GM23338 (cell line): ENCODE measurements at places on chromosomes 3 and 15.

GRCh38 chr3:141326123-141326522 lies 42.2 kb upstream of the ZBTB38 start:
- H3K27me3 ChIP-seq = no peaks in the 10 kb centered on the region
- no peak overlapping the region for H3K4me3 ChIP-seq
- H3K36me3 ChIP-seq = no peaks in the 10 kb centered on the region
- peaks cover 18% of the 10 kb centered on the region; the same call in 1 of the 2 replicates for H3K4me1 ChIP-seq

DNA sequence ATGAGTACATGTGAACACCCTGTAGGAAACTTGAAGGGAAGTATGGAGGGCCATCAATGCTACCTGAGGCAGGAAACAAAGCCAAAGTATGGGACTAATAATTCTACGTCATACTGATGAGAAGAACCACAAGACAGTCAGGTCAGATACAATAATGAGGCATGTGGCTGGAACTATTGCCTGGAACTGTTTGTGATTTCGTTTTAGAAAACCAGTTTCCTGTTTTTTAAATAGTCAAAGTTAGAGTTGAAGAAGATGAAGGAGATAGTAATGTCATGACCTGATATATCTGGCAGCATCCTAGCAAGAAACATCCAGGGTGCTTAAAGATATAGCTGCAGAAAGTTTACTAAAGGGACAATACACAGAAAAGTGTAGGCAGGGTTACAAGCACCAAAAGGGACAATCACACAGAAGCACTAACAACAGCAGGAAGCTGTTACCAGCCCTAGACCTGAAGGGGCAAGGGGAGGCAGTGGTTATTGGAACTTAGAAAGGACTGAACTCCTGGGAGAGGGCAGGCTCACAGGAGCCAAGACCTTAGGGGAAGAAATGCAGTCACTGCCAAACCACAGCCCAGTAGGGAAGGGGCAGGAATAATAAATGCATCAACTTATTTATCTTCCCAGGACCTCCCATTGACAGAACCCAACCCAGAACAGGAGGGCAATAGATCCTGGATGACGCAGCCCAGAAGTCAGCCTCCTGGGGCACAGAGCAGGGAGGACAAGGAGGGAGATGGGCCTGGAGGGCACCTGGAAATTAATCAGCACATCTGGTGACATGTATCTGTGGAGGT lies 302.1 kb upstream of the STT3B start:
- peaks cover under 1% of the 10 kb centered on the region; the same call in 1 of the 2 replicates for H3K4me1 ChIP-seq
- H3K27me3 ChIP-seq = no peaks in the 10 kb centered on the region
- DNase-seq = no peak
- no peaks in the 10 kb centered on the region for H3K36me3 ChIP-seq
- no peak overlapping the region for H3K4me3 ChIP-seq

DNA sequence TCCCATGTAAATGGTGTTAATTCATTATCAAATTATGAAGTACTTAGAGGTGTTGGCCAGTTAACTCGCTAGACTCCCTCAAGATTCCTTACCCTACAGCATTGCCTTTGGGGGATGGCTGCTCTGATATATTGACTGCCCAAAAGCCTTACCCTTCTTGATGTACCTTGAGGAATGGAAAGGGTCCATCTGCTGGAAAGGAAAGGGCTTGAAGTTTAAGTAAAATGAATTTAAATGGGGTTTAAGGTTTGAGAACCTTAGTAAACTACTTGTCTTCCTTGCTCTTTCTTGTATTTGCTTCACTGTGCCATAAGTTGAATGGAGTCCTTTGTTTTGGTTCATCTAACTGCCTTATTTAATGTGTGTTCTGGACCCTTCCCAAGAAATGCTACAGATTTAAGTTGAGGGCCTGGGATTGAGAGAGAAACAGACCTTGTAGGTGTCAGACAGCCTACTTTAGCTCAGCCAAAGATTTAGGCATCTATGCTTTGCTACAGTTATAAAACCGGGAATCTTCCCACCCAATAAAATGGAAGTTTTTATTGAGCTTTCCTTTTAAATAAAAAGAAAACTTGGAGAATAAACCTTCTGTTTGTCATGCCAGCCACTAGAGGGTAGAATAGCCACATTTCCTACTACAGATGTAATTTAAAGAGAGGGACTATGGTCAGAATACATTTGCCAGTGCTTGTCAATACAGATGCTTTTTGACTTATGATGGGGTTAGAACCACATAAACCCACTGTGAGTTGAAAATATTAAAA lies 25.3 kb downstream of the CMSS1 start:
- H3K4me1 ChIP-seq = peaks cover 9% of the 10 kb centered on the region
- peak; percentile 75 for DNase-seq
- no peaks in the 10 kb centered on the region for H3K36me3 ChIP-seq
- no peak overlapping the region for H3K4me3 ChIP-seq

DNA sequence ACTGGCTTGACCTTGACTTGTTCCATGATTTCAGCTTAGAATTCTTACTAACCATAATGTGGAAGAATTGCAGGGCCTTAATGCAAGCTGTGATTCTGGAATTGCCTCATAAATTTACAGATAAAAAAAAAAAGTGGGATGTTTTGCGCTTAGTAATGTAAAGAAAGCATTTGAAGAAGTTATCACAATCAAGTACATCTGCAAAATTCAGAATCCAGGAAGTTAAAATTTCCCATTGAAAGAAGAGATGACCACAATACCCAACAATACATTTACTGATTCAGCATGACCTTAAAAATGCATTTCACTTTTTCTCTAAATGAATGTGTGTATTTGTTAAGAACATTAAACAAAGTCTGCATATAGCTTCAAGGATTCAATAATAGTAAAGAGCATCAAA lies 65.1 kb upstream of the CCNL1 start:
- no peak overlapping the region for H3K4me3 ChIP-seq
- no peak for DNase-seq
- H3K36me3 ChIP-seq = no peaks in the 10 kb centered on the region
- no peaks in the 10 kb centered on the region for H3K4me1 ChIP-seq
- H3K27me3 ChIP-seq = no peaks in the 10 kb centered on the region

DNA sequence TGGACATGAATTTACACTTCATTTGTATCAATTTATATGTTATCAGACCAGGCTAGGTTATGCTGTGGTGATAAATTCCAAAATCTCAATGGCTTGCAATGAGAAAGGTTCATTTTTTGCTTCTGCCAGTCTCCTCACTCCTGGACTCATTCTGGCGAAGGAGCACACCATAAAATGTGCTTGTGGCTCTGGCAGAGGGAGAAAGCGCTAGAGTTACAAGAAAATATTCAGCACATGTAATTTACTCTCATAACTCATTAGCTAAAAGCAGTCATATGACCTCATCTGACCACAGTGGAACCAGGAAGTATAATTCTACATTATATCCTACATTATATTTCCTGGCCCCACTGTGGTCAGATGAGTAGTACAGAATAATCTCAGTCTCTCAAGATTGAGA lies 193.8 kb downstream of the BCHE start:
- H3K4me3 ChIP-seq = no peak overlapping the region
- H3K36me3 ChIP-seq = no peaks in the 10 kb centered on the region
- H3K27me3 ChIP-seq = no peaks in the 10 kb centered on the region
- H3K27ac ChIP-seq = no peak overlapping the region
- no peak for DNase-seq

DNA sequence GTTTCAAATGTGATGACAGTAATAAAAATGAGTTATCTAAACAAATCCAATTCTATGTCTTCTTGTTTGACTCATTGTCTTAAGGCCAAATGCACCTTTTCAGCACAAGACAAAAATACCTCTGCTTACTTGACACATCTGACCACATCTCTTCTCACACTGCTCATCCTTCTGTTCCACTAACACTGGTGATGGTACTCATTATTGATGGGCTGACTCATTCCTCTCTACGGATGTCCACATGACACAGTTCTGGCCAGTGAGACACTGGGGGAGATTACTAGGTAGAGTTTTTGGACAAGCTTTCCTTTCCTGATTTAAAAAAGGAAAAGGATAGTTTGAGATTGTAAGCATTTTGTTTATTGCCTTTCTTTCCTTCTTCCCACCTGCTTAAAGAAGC lies 410.6 kb upstream of the THRB start:
- H3K4me3 ChIP-seq = no peak overlapping the region
- no peak for DNase-seq
- H3K4me1 ChIP-seq = no peaks in the 10 kb centered on the region

DNA sequence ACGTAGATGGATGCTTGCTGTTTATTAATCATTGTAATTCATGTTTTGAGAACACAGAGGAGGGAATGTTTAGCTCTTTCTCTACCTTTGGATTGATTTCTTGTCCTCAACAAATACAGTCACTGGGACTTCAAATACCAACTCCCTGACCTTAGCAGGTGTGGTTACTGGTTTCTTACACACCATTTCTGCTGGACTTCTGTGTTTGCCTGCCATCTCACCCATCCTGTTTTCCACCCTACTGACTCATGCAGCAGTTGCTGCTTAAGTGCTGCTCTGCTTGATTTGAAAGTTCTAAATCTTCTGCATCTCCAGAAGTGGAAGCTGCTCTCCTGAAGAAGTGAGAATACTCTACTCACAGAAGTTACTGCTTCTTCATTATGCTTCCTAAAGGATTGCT lies 170.3 kb downstream of the ZPLD1 start:
- no peak overlapping the region for H3K27ac ChIP-seq
- no peaks in the 10 kb centered on the region for H3K27me3 ChIP-seq
- H3K4me1 ChIP-seq = no peaks in the 10 kb centered on the region
- no peak overlapping the region for H3K4me3 ChIP-seq

DNA sequence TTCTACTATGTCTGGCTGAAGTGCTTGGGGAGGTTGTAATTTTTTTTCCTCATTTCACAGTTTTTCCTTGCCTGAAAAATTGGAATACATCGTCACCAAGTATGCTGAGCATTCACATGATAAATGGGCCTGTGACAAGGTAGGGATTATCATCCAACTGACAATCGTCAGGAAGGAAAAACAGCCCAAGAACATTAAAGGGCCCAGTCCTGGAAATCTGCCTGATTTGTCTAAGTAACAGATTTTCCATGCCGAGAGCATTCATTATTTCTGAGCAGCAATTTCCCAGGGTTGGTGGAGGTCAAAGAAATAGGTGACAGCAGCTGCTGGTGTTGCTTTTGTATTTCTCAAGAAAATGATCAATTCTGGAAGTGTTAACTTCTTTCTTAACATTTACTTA lies 226.0 kb upstream of the CHRM5 start:
- no peak overlapping the region for H3K27ac ChIP-seq
- no peaks in the 10 kb centered on the region for H3K27me3 ChIP-seq
- DNase-seq = no peak

- no peaks in the 10 kb centered on the region for H3K27me3 ChIP-seq
- no peaks in the 10 kb centered on the region for H3K36me3 ChIP-seq
- no peak for DNase-seq
- peaks cover 23% of the 10 kb centered on the region for H3K4me1 ChIP-seq
Observed at GRCh38 chr3:71958533-71958932, 173.6 kb upstream of the PROK2 start.

GRCh38 chr3:3127432-3128010 lies 781 bp downstream of the TRNT1 start:
- H3K27ac ChIP-seq = peak overlapping the region; percentile 76
- H3K36me3 ChIP-seq = peaks cover 26% of the 10 kb centered on the region
- peak; percentile 14 for DNase-seq
- H3K4me3 ChIP-seq = peak overlapping the region; percentile 97
- H3K4me1 ChIP-seq = peaks cover 6% of the 10 kb centered on the region; the same call in 1 of the 2 replicates

DNA sequence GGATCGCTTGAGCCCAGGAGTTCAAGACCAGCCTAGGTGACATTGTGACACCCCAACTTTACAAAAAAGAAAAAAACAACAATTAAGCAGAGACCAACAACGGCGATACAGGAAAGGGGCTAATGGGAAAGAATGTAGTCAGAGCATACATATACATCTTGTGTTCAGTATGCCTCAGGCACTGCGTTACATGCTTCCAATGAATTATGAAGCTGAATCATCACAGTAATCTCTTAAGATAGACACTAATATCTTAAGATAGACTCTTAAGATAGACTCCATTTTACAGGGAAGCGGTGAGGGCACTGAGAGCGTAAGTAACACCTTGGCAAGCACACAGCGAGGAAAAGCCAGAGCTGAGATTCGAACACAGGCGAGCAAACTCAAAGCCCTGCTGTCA lies 6.1 kb upstream of the LDHAL6B start:
- H3K36me3 ChIP-seq = peaks cover 18% of the 10 kb centered on the region
- H3K27ac ChIP-seq = no peak overlapping the region
- no peak for DNase-seq
- no peaks in the 10 kb centered on the region for H3K4me1 ChIP-seq
- no peak overlapping the region for H3K4me3 ChIP-seq

DNA sequence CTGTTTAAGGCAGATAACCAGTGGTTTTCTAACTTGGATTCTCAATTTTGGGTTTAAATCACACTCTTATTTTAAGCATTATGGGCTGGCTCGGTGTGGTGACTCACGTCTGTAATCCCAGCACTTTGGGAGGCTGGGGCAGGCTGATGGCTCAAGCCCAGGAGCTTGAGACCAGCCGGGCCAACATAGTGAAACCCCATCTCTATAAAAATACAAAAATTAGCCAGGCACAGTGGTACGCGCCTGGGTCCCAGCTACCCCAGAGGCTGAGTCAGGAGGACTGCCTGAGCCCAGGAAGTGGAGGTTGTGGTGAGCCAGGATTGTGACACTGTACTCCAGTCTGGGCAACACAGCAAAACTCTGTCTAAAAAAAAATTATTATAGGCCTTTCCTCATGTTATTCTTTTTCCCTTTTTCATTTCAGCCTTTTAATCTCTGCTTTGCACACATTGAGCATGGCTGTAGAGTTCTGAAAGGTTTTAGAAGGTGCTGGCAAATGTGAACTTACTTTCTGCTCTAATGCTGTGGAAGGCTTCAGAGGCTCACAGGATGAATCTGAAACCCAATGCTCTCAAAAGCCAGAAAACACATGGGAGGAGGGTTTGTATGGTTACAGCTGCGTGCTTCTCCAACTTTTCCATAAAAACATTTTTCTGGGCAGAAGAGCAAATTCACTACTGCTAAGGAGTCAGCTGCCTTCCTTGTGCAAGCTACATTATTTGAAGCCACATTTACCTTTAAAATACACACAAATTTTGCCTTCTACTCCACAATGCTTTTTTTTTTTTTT lies 32.5 kb downstream of the CHAC1 start:
- peaks cover 63% of the 10 kb centered on the region for H3K36me3 ChIP-seq
- no peaks in the 10 kb centered on the region for H3K4me1 ChIP-seq
- DNase-seq = no peak
- no peaks in the 10 kb centered on the region for H3K27me3 ChIP-seq
- no peak overlapping the region for H3K27ac ChIP-seq

GRCh38 chr3:177106184-177106583 lies 91.1 kb downstream of the TBL1XR1 start:
- no peak for DNase-seq
- H3K4me1 ChIP-seq = peaks cover 89% of the 10 kb centered on the region
- peak overlapping the region; percentile 28; the same call in 1 of the 2 replicates for H3K27ac ChIP-seq
- H3K4me3 ChIP-seq = no peak overlapping the region
- no peaks in the 10 kb centered on the region for H3K27me3 ChIP-seq

DNA sequence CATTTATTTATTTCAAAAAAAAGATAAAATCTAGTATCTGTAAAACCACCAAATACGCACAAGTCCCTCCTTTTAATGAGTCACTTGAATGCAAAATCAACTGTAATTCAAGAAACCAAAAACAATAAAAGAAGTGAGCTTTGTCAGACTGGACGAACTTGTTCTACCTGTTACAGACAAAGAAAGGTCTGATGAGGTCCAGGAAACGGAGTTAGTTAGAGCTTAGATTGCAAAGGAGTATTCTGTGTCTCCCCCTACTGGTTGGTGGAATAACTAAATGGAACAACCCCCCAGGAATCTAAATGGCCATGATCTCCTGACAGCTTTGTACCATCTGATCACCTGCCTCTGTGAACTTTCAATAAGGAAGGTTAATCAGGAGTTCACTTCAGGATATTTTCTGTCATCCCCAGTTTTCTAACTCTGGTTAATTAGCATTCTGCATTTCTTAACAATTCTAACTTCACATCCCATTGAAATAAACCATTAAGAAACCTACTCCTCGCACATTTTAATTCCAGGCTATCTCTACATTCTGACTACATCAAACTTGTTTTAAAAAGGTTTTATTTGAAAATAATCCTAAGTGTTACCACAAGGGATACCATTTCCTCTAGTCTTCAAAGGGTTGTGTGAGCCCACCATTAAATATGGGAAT lies 333.0 kb upstream of the SATB1 start:
- H3K4me1 ChIP-seq = peaks cover 7% of the 10 kb centered on the region
- H3K4me3 ChIP-seq = no peak overlapping the region
- no peaks in the 10 kb centered on the region for H3K36me3 ChIP-seq
